Stimulated activated CD8-positive, alpha-beta memory T cell treated with anti-CD3 and anti-CD28 coated beads, Interleukin-7, amount 100 ng/mL, for 1 hour (primary cell): ENCODE measurements at places on chromosomes 7 and 10.

DNA sequence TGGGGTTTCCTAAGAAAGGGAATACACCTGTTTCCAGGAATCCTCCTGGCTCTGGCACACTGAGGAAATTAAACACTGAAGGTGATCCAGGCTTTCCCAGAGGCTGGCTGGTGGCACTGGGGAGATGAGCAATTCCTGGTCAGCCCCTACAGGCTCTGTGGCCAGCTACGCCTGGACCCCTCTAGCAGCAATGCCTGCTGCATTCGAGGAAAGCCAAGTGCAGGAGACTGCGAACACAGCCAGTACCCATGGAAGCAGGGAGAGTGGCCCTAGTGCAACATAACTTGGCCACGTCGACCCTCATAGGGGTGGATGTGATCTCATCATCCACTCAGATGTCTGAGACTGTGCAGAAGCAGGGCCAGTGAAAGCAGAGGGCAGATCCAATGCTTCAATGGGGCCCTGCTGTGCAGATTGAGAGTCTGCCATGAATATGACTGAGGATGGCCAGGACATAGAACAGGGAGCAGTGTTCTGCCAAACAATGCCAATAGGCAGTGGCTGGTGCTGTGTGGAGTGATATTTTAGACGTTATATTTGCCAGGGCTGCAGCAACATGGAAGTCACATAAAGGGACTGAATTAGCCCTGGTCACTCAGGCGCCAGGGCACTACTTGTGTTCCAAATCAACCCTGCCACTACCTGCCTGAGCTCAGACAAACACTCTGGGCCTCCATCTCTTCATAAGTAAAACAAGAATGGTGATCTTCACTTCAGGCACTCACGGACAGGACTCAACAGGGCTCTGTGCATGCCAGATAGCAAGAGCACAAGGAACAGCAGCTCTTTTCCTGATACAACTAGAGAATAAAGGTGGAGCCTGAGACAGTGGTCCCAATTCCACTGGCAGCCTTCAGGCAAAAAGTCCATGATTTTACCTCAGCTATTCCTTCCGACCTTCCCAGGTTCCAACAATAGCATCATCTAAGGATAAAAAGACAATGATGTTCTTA, 2.4 kb downstream of the ZNF488 start:
- DNase-seq: no peak

DNA sequence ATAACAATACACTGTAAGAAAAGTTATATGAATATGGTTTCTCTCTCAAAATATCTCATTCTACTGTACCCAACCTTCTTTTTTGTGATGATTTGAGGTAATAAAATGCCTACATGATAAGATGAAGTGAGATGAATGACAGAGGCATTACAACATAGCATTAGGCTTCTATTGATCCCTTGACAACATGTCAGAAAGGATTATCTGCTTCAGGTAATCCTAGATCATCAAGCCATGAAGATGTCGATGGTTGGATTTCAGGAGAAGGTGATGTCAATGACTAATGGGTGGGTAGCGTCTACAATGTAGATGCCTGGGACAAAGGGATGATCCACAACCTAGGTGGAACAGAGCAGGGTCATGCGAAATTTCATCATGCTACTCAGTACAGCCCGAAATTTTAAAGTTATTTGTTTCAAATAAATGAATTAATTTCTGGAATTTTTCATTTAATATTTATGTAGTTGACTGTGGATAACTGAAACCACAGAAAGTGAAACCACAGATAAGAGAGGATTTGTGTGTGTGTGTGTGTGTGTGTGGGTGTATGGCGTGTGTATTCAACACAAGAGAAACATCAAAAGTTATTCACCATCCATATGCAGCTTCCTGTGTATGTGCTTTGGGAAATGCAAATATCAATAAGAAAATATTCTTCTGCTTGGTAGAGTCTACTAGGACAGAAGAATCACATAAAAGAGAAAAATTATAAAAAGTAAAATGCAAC, 77.0 kb downstream of the MAGI2 start:
- no peak for DNase-seq

- no peak for DNase-seq
Observed at GRCh38 chr10:96619120-96619519, 32.3 kb upstream of the TM9SF3 start.

DNA sequence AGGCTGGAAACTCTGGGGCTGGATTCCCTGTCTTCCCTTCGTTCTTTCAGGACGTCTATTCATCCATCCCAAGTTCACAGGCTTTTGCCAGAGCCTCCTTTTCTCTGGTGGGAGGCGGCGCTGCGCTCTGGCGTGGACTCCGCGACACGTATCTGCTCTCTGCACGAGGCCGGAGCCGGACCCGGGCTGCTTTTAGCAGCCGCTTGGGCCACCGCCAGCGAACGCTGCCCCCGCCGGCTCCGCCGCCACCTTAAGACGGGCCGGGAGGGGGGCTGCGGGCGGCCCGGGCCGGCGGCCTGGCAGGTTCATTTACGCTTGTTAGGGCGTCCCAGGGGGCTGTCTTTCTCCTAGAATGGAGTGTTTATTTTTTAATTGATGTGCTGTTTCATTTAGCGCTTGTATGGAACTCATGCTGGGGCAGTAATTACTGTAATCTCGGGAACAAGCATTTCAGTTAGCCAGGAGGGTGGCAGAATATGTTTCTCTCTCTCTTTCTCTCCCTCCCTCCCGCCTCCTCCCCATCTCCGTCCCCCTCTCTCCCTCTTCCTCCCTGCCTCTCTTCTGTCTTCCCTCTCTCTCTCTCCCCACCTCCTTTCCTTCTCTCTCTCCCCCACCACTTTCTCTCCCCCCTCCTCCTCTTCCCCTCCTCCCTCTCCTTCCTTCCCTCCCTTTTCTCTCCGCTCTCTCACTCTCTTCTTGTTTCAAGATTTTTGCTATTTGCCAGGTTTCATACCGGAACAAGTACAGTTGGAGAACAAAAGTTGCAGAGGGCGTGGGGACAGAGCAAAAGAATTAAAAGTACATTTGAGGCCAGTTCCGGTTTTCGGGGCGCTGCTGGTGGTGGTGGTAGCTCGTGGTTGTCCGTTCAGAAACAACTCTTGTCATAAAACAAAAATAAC, 1.3 kb upstream of the FZD8 start:
- DNase-seq: no peak

DNA sequence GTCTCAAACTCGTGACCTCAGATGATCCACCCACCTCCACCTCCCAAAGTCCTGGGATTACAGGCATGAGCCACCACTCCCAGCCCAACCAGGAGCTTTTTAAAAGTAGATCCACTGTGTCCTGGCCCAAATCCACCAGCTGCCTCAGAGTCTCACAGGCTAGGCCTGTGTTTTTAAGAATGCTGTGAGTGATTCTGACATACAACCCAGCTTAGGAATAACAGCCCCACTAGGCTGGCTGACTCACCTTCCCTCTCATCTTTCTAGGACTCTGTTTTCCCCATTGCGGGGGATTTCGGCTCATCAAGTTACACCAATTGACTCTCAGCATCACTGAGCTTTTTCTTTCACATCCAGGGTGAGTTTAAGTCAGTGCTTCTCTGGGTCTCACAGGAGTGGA, 207.6 kb downstream of the SKIDA1 start:
- no peak for DNase-seq

- DNase-seq: no peak
Observed at GRCh38 chr7:56105508-56105907, 768 bp downstream of the CHCHD2 start.

DNA sequence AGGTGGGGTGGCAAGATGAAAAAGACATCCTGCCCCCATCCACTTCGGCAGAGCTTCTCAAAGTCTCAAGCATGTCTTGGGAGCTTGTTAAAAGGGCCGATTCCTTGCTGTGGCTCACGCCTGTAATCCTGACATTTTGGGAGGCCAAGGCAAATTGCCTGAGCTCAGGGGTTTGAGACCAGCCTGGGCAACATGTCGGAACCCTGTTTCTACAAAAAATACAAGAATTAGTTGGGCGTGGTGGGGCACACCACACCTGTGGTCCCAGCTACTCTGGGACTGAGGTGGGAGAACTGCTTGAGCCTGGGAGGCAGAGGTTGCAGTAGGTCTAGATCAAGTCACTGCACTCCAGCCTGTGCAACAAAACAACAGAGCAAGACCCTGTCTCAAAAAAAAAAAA, 14.5 kb downstream of the TRIM8 start:
- DNase-seq: no peak

GRCh38 chr10:110150981-110151380, 56.4 kb upstream of the MXI1 start:
- DNase-seq: no peak

DNA sequence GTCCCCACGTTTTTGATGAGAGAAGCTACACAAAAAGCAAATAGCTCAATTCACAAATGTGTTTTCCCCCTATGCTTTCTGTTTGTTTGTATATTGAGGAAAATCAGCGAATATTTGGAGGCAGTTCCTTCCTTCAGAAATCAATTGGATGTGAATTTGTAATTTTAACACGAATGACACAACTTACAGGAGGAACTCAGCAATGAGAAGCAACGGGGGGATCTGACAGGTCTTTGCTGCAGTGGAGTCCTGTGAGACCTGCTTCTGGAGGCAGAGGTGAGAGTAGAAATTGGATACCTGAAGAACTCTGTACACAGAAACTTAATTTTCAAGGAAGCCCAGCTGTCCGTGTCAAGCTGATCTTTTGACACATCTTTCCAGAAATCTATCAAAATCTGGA, 370.4 kb downstream of the GFRA1 start:
- DNase-seq: no peak

GRCh38 chr7:39678930-39679709, 55.7 kb downstream of the RALA start:
- no peak for DNase-seq

- no peak for DNase-seq
Observed at GRCh38 chr7:42692621-42693020, 219.2 kb downstream of the C7orf25 start.

- DNase-seq: no peak
Observed at GRCh38 chr7:46603780-46604179, 682.7 kb upstream of the IGFBP3 start.

- no peak for DNase-seq
Observed at GRCh38 chr10:50993771-50994251, 80.5 kb upstream of the PRKG1 start.
